ENCODE measurements at places on chromosomes 3 and 15.

- no peak for DNase-seq
Observed at GRCh38 chr15:70170096-70170699, 72.5 kb upstream of the TLE3 start.

DNA sequence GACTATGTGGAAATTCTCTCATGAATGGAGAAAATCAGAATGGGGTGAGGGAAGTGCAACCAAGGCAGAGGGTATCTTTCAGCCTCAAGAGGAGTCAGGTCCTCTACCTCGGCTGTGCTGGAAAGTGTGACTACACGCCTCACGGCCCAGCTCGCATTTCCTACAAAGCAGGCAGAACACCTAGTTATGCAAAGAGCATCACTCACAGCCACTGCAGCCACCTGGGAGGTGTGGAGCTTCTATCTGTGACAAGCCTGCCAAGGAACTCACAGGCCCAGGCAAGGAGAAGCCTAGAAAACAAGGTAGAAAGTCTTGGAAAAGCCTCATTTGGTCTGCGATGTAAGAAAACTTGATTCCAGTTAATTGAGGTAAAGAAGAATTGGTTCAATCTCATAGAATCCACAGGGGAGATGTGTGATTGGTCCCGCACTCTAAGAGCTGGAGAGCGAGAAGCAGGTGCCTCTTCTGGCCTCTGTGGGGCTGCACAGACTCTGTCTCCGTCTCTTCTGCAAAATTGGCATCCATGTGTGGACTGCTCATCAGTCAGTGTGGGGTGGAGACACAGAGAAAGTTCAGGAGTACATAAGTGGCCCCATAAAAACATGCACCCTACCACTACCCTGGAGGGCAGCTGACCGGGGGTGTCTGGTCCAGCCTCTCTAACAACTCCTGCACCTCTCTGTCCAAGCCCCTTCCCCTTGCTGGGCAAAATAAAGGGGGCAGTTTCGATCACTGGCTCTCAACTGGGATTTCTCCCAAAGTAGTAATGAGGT lies 76.8 kb downstream of the TAMM41 start:
- no peak for DNase-seq

- no peak for DNase-seq
Observed at GRCh38 chr3:155149494-155149893, 69.4 kb downstream of the MME start.

GRCh38 chr15:41281236-41281635 lies 50.2 kb downstream of the CHP1 start:
- DNase-seq = no peak

- no peak for DNase-seq
Observed at GRCh38 chr3:51955175-51955892, at the start of gene GPR62. GPR62 (plus strand) TSS chr3:51955381; CDS start chr3:51955653, 272 bp downstream.

DNA sequence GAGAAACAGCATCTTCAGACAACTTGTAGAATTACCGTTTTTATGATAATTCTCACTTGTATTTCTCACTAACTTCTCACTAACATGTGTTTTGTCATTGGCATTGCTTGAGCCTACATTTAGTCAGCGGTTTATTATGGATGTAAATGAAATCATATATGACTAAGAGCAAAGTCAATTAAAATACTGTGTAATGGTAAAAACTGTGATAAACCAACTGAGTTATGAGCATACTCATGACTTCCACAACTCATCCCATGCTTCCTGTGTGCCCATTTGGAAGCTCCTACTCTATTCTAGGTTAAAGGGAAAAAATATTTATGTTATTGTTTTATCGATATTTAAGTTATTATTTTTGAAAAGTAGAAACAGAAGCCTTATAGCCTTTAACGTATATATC lies 12.8 kb downstream of the PXK start:
- no peak for DNase-seq

DNA sequence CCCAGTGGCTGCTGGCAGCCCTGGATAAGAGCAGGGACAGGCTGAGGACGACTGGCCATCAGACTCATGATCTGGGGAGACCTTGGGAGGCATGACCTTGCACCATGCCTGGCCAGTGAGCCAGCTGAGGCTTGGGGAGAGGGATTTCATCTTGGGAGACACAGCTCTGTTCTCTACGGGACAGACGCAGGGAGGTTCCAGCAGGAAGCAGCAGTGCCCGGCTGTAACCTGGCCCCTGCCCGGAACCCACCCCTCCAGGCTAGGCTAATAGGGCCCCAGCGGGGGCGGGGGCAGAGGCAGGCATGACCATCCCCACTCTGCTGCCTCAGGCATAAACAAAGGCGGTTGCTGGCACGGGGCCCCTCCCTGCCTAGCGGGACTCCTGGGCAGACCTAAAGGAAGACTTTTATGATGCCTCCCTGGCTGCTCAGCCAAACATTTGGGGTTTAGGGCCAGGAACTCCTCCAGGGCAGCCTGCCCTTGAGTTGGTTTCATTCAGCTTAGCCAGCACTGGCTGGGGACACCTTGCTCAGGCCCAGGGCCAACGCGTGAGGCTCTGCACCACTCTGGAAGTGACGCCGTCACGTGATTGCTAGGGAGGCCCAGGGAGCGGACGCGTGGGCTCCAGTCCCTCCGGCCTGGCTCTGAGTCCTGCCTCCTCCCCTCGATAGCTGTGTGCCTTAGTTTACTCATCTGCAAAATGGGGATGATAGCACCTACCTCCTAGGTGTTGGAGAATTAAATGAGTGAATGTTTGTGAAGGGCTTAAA lies 27.6 kb downstream of the HDAC11 start:
- DNase-seq = no peak

DNA sequence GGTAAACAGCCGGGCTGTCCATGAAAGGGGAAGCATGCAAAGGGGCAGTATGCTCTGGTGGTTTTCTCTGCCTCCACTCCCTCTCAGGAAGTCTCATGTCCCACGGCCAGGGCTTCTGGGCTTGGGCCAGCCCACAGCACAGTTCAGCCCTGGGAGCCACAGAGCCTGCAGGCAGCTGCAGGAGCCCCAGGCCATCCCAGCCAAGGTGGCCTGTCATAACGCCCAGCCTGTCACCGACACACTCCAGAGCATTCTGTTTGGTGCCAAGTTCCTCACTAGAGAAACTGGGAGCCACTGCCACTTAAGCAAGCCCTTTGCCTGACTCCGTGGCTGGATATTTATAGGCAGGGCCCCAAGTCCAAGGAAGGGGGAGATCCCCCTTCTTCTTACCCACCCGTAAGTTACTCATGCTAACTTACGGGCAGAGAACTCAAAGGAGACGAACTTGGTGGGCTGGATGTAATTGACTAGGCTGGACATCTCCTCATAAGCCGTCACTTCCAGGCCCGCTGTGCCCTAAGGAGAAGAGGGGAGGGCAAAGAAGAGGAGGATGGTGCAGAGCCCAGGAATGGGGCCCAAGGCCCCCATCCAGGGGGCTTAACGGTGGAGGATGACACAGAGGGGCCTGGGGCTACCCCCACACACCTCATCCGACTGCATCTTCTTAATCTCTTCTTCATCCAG lies 11.7 kb downstream of the PLCB2 start:
- no peak for DNase-seq

GRCh38 chr3:1616744-1617143 lies 481.9 kb upstream of the CNTN4 start:
- DNase-seq = no peak

GRCh38 chr3:28449398-28449797 lies 100.8 kb upstream of the AZI2 start:
- no peak for DNase-seq

Data from CD4-positive, alpha-beta T cell treated with Interleukin-15 for 1 hour (primary cell).